ENCODE measurements at places on chromosomes 6 and 20.

DNA sequence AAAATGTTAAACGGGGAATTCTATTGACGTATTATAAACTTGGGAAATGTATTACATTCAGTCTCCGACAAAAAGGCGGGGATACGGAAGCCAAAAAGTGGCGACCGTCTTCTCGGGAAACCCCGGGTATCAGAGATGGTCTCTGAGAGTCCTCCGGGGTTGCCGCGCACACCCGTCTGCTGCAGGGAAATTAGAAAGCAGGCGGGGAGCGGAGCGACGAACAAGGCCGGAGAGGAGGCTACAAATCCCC is 1.5 kb downstream of the SALL4 start:
- no peak for DNase-seq

- no peak for DNase-seq
These were observed 3.4 kb downstream of the KCNB1 start for GRCh38 chr20:49478754-49479689.

DNA sequence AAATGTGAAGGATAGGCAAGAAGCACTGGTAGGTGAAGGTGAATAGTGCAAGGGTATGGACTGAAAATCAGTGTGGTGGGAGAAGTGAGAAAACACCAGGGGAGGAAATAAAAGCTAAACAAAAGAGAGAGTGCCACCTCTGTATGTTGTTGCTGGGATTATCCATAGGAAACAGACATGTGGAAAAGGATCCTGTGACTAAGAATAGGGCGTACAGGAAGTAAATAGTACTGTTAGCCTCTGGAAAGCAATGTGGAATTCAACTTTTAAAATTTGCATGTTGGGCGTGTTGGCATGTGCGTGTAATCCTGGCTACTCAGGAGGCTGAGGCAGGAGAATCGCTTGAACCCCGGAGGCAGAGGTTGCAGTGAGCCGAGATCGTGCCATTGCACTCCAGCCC is 661.7 kb downstream of the KIF16B start:
- no peak for DNase-seq

DNA sequence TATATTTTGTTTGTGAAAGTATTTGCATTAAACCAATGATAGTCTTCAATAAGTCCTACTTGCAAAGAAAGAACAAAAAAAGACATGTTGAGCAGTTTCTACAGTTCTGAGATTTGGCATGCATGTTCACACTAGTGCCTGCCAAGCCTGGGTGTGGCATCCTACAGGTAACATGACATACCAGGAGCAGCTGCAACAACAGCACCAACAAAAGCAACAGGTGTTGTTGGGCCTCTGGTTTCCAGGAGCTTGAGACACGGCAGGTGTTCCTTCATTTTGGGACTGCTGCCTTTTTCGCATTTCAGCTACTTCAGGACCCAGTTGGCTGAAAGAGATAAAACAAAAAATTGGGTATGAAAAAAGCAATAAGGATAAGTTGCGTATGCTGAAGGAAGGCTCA is 41.2 kb upstream of the MTRF1L start:
- DNase-seq: peak; percentile 94

GRCh38 chr20:19970256-19970765 is 46.9 kb upstream of the NAA20 start:
- no peak for DNase-seq

GRCh38 chr6:99979953-99980352 is 14.1 kb downstream of the MCHR2 start:
- DNase-seq: peak; percentile 70

DNA sequence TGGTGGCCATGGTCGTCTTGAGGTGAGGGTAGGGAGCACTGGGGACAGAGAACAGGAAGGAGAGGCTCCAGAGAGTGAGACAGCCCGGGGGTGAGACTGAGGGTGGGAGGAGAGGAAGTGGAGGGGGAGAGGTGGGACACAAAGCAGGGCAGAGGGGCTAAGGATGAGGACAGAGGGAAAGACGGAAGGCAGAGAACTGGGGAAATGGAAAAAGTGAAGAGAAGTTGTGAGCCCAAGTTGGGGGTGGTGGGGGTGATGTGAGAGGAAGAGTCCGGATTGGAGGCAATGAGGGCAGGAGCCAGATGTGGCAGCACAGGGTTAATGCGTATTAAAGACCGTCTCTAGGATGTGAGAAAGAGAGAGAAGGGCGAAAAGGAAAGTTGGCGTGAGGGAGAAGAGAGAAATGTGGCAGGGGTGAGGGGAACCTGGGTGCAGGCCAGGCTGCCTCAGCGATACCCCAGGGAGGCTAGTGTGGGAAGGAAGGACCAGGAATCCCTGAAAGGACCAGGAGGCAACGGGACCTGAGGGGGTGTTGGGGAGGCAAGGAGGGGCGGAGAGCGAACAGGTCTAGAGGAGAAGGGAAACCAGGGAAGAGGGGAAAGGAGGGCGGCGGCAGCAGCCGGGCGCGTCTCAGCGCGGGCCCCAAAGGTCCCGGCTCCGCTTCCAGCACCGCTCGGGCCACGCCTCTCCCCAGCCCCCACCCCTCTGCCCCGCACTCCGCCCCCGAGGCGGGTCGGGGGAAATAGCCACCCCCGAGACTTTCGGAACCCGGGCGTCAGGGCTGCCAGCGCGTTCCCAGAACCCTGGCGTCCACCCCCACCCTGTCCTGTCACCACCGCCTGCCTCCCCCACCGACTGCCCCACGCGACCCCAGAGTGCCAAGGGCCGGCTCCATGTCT is at the start of gene PPP1R18:
PPP1R18 (minus strand) TSS at position 637 of the 899 bp plus-strand sequence; CDS start at position 10, 627 bp downstream.
- DNase-seq: peak; percentile 18

DNA sequence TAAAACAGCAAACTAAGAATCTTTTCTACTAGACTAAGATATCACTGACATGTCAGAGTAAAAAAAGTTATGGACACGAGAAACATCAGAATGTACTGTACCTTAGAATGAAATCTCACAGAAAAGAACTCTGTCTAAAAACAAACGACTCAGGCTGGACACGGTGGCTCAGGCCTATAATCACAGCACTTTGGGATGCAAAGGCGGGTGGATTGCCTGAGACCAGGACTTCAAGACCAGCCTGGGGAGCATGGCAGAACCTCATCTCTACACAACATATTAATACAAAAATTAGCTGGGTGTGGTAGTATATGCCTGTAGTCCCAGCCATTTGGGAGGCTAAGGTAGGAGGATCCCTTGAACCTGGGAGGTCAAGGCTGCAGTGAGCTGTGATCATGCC is 122.6 kb downstream of the PRND start:
- no peak for DNase-seq

GRCh38 chr6:6962699-6963098 is 145.1 kb upstream of the RREB1 start:
- no peak for DNase-seq

GRCh38 chr6:170475118-170475517 is 78.0 kb downstream of the PSMB1 start:
- no peak for DNase-seq

DNA sequence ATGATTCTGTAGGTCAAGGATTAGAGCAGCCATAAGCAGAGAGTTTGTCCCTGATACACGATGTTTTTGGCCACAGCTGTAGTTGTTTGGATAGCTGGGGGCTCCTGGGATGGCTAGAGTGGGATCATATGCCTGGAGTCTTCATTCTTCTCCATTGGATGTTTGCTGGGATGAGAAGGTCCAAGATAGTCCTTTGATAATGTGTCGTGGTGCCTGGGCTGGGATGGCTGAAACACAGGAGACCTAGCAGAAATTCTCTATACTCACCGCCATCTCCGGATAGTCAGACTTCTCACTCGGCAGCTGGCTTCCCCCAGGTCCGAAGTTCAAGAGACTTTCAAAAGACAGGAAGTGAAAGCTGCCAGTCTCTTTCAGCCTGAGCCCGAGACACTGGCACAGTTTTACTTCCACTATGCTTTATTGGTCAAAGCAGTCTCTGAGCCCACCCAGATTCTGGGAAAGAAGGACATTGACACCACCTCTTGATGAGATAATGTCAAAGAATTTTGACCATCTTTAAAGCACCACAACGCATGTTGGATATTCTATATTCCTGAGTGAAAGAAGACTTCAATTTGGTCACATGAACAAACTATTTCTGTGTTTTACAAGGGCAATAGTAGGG is 16.0 kb downstream of the MARCKS start:
- no peak for DNase-seq

- no peak for DNase-seq
These were observed 160.1 kb downstream of the SIM1 start for GRCh38 chr6:100304575-100304974.

GRCh38 chr20:46168438-46168837 is 50.3 kb downstream of the CD40 start:
- no peak for DNase-seq

DNA sequence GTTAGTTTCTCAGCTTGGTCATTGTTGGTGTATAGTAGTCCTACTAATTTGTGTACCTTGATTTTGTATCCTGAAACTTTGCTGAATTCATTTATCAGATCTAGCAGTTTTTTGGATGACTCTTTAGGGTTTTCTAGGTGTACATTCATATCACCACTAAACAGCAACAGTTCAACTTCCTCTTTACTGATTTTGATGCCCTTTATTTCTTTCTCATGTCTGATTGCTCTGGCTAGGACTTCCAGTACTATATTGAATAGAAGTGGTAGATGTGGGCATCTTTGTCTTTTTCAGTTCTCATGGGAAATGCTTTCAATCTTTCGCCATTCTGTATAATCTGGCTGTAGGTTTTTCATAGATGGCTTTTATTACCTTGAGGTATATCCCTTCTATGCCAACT is 61.3 kb upstream of the HEY2 start:
- DNase-seq: no peak

DNA sequence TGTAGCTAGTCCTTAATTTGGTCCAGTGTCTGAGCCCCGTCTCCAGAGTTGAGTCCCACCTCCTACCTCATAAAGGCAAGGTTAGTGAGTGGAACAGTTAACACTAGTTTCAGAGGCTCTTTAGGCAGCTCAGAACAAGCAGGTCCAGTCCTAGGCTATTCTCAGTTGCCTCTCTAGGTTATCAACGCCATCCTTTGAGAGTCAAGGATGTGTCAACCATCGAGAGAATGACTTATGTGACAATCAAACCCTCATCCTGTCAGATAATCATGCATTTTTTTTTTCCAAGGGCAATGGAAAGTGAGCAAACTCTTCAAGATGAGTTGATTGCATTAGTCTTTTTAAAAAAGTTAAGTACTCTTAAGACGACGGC is 64.0 kb upstream of the TXNDC5 start:
- DNase-seq: no peak

GRCh38 chr6:118893064-118893806 is 717 bp upstream of the ASF1A start:
- peak; percentile 91 for DNase-seq

DNA sequence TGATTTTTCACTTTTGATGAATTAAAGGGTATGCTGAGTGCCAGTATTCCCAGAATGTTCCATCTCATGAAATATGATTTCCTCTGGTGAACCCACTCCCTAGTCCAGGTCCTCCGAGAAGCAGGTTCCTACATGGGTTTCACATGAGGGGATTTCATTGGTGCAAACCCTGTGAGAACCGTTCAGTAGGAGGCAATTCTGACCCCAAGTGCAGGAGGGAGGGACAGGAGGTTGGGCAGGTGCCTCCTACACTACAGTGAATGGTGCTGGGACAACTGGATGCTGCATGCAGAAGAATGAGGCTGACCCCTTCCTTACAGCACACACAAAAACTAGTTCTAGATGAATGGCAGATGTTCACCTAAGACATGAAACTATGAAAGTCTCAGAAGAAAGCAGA is 5.1 kb upstream of the ULBP2 start:
- no peak for DNase-seq

DNA sequence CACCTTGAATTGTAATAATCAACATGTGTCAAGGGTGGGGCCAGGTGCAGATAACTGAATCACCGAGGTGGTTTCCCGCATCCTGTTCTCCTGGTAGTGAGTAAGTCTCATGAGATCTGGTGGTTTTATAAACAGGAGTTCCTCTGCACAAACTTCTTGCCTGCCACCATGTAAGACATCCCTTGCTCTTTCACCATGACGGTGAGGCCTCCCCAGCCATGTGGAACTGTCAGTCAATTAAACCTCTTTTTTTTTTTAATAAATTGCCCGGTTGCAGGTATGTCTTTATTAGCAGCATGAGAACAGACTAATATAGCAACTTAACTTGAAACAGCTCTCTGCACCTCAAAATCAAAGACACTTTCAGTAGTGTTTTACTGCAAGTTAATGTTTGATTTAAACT is 121.6 kb downstream of the OGFRL1 start:
- no peak for DNase-seq

DNA sequence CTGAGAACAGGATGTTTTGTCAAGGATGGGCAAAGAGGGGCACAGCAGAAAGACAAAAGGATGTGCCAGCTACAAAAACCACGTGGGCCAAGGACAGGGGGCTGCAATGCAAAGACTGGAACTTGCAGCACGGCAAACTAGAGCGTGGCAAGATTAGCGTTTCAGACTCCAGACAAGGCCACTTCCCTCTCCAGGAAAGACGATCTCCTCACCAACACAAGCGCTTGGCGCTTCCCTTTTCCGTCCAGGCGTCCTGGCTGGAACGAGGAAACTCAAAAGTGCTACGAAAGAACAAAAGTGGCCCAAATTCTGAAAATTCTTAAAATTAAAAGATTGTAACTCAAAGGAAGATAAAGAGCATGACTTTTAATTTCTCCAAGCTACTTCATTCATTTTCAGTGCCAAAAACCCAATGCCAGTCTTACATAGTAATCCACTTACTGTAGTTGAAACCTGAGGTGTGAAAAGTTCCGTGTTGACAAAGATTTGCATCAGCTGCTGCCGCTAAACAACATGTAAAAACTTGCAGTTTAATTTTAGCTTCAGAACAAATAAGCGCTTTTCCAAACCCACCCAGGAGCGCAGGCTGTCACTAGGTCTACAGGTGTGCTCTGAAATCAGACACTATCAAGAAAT is 207.1 kb upstream of the RREB1 start:
- peak; percentile 84 for DNase-seq

GRCh38 chr6:50025258-50025657 is 3.5 kb upstream of the DEFB110 start:
- no peak for DNase-seq

DNA sequence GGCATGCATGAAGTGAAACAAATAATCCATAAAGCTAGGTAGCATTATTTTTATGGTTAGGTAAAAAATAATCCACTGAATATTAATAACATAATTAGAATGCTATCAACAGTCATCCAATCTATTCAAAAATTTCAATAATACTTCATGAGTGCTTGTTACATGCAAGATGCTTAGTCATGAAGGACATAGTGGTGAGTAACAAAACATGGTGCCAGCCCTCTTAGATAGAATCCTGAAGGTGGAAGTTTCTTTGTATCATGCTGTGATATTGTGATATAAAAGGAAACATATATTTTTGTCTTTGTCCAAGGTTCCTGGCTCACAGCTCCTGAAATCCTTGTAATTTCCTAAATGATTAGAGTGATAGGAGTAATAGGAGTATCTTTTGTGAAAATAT is 14.9 kb downstream of the RCAN2 start:
- DNase-seq: no peak

DNA sequence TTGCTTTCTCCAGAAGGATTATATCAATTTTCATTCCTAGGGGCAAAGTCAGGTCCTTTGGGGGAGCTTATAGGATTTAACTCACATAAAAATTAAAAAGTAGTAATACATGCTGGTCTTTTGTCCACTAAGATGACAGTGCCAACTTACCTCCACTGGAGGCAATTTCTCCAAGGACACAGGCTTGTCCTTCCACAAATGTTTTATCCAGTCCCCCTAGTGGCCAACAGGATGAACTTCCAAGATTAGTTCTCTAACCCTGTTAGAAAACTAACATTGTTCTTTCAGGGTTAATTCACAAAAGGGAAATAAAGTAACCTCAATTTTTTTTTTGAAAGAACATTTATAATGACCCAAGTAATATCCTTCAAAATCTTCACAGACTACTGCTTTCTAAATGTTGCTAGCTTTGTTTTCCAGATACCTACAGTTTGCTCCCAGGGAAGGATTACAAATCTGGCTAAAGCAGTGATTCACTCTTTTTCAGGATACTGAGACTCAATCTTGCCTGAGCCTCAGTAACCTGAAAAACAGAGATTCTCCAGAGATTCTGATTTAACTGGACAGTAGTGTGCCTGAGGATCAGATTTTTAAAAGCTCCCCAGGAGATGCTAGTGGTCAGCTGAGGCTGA is 31.7 kb upstream of the UBR2 start:
- peak; percentile 70 for DNase-seq

Measured in NCI-H1105 treated with DMSO at 0.1 percent for 48 hours (cell line).